ENCODE measurements at places on chromosomes 5 and 9. TPM values are rescaled to one million over a fixed set of nuclear protein-coding genes. Genes with fewer than 3 reads are reported as not detected.
A peak's percentile ranks its signal among the peaks of the same experiment; 100 is the strongest.

GRCh38 chr9:131598121-131598520, 52.8 kb downstream of the PRRT1B start:
- no peak overlapping the region for H3K4me3 ChIP-seq
- peaks cover 76% of the 10 kb centered on the region for H3K36me3 ChIP-seq
- peaks cover 14% of the 10 kb centered on the region for H3K4me1 ChIP-seq
- H3K27me3 ChIP-seq = no peaks in the 10 kb centered on the region
- DNase-seq = no peak
- peak overlapping the region; percentile 6 for H3K27ac ChIP-seq

- H3K4me3 ChIP-seq = no peak overlapping the region
- DNase-seq = no peak
- no peaks in the 10 kb centered on the region for H3K4me1 ChIP-seq
- H3K27ac ChIP-seq = no peak overlapping the region
- no peaks in the 10 kb centered on the region for H3K36me3 ChIP-seq
These were observed 853.5 kb upstream of the DMAC1 start for GRCh38 chr9:8653111-8653510.

DNA sequence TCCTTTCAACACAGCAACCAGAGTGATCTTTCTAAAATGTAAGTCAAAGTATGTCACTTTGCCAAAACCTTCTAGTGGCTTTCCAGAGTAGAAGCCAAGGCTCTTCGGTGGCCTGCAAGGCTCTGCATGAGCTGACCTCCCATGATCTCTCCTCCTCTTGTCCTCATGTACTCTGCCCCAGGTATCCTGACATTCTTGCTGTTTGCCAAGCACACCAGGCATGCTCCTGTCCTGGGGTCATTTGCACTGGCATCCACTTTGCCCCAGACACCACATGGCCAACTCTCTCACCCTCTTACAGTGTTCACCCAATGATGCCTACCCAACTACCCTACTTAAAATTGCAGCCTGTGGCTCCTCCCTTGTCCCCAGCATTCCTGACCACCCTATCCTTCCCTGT, 86.3 kb downstream of the ZNF618 start:
- no peaks in the 10 kb centered on the region for H3K27me3 ChIP-seq
- no peaks in the 10 kb centered on the region for H3K4me1 ChIP-seq
- H3K36me3 ChIP-seq = no peaks in the 10 kb centered on the region
- no peak overlapping the region for H3K4me3 ChIP-seq
- no peak overlapping the region for H3K27ac ChIP-seq
- no peak for DNase-seq

GRCh38 chr5:58048185-58048925, 411.5 kb downstream of the PLK2 start:
- no peaks in the 10 kb centered on the region for H3K36me3 ChIP-seq
- no peak overlapping the region for H3K4me3 ChIP-seq
- no peak for DNase-seq
- no peaks in the 10 kb centered on the region for H3K27me3 ChIP-seq
- H3K27ac ChIP-seq = no peak overlapping the region
- H3K4me1 ChIP-seq = no peaks in the 10 kb centered on the region

GRCh38 chr9:84139296-84140070, 158.9 kb downstream of the RMI1 start:
- peaks cover 8% of the 10 kb centered on the region for H3K4me1 ChIP-seq
- no peak for DNase-seq
- no peak overlapping the region for H3K4me3 ChIP-seq
- peaks cover 31% of the 10 kb centered on the region for H3K27me3 ChIP-seq
- H3K36me3 ChIP-seq = no peaks in the 10 kb centered on the region

DNA sequence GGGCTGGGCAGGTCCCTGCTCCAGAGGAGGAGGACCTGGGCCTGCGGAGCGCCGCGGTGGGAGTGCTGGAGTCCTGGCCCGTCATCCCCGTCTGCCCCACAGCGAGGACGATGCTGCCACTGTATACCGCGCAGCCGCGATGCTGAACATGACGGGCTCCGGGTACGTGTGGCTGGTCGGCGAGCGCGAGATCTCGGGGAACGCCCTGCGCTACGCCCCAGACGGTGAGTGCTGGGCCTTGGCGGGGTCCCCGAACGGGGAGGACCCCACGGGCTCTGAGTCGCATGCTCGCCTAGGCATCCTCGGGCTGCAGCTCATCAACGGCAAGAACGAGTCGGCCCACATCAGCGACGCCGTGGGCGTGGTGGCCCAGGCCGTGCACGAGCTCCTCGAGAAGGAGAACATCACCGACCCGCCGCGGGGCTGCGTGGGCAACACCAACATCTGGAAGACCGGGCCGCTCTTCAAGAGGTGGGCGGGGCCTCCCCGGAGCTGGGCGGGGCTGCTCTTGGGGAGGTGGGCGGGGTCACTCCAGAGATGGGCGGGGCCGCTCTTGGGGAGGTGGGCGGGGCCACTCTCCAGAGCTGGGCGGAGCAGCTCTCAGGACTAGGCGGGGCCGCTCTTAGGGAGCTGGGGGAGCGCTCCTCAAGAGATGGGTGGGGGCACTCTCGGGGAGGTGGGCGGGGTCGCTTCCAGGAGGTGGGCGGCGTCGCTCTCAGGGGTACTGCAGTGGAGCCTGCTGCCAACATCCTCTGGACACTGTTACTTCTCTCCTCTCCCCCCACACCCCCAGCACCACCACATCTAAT, 13.1 kb downstream of the LRRC26 start:
- peaks cover 35% of the 10 kb centered on the region for H3K4me1 ChIP-seq
- no peak overlapping the region for H3K27ac ChIP-seq
- peak; percentile 74 for DNase-seq
- H3K36me3 ChIP-seq = no peaks in the 10 kb centered on the region
- no peak overlapping the region for H3K4me3 ChIP-seq
- H3K27me3 ChIP-seq = peaks cover 32% of the 10 kb centered on the region

GRCh38 chr5:9885164-9885563, 255.0 kb upstream of the TAS2R1 start:
- H3K27me3 ChIP-seq = no peaks in the 10 kb centered on the region
- no peaks in the 10 kb centered on the region for H3K4me1 ChIP-seq
- no peak overlapping the region for H3K4me3 ChIP-seq
- no peak overlapping the region for H3K27ac ChIP-seq

DNA sequence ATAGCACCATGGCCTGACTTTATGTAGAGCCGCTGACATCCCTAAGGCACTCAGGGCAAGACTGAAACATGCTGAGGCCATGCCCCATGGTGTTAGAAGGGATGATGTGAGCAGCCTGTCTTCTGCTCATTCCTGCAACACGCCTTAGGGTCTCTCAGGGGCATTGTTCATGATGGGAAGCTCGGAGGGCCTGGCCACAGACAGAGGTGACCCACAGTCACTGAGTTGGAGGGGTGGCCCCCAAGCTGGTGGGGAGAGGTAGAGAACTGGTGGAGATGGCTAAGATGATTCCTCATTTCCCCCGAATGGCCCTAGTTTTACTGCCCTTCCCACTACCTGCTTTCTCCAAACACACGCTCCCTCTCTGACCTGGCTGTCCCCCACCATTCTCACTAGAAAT, 135.2 kb downstream of the BARX1 start:
- no peaks in the 10 kb centered on the region for H3K36me3 ChIP-seq
- DNase-seq = no peak
- H3K4me1 ChIP-seq = no peaks in the 10 kb centered on the region
- H3K27ac ChIP-seq = no peak overlapping the region

- H3K27ac ChIP-seq = no peak overlapping the region
- H3K4me1 ChIP-seq = peaks cover 19% of the 10 kb centered on the region
- H3K4me3 ChIP-seq = no peak overlapping the region
- no peaks in the 10 kb centered on the region for H3K36me3 ChIP-seq
- H3K27me3 ChIP-seq = peaks cover 66% of the 10 kb centered on the region
These were observed 86.2 kb upstream of the HSPA9 start for GRCh38 chr5:138661291-138661960.

DNA sequence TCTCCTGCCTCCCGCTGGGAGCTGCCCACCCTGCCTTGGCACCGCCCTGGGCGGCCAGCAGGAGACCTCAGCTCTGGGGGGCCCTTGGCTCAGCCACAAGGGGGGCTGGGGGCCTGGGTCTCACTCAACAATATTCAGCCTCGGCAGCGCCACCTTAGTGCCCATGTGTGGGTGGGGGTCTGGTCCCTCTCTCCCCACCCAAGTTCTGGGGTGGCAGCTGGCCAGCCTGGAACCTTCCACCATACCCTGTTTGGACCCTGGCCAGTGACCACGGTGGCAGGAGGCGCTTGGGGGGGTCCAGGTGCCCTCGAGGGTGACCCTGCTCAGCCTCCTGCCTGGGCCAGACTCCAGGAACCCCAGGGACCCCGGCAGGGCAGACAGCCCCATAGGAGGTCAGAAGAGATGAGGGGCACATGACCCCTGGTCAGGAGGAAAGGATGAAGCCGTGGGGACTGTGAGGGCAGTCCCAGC, 22.2 kb downstream of the NKD2 start:
- no peaks in the 10 kb centered on the region for H3K36me3 ChIP-seq
- DNase-seq = no peak
- H3K27me3 ChIP-seq = peaks cover 2% of the 10 kb centered on the region
- no peak overlapping the region for H3K4me3 ChIP-seq

DNA sequence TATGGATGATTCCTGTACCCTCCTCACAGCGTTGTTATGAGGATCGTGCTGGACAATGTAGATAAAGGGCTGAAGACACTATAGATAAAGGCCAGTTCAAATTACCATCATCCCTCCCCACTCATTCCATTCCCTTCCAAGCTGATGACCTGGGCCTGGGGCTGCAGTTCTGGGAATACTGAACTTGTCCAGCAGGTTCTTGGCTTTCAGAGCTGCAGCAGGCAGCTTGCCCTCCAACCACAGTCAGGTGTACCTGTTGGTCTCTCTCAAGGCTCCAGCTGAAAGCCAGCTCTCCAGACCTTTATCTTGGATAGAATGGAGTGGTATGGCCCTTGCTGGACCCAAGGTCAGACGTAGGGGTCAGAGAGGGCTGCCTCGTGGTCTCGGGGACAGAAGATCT, 92.5 kb downstream of the PCDH1 start:
- no peak overlapping the region for H3K4me3 ChIP-seq
- H3K36me3 ChIP-seq = no peaks in the 10 kb centered on the region
- H3K27me3 ChIP-seq = no peaks in the 10 kb centered on the region

GRCh38 chr9:124040935-124041816, 29.6 kb downstream of the LHX2 start:
- H3K4me1 ChIP-seq = peaks cover 9% of the 10 kb centered on the region
- H3K27ac ChIP-seq = no peak overlapping the region
- no peaks in the 10 kb centered on the region for H3K36me3 ChIP-seq
- DNase-seq = peak; percentile 57

DNA sequence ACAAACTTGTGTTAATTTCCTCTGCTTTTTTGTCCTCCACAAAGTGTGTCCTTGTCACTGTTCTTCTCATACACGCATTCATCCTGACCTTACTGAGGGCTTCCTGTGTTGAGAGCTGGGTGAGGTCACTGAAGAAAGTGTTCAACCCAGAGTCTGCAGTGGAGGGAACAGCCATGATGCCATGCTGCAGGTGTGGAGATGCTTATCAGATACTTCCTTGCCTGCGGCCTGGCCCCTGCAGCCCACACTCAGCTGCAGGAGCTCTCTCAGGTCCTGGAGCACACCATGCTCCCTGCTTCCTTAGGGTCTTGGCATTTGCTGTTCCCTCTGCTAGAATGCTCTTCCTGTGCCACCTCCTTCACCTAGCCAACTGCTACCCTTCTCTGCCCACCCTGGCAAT, 108.1 kb upstream of the SPRY4 start:
- no peak overlapping the region for H3K4me3 ChIP-seq
- peak; percentile 38 for DNase-seq
- peaks cover 56% of the 10 kb centered on the region for H3K4me1 ChIP-seq

GRCh38 chr5:40268088-40268487, 411.6 kb upstream of the PTGER4 start:
- no peak overlapping the region for H3K4me3 ChIP-seq
- DNase-seq = no peak
- H3K27me3 ChIP-seq = no peaks in the 10 kb centered on the region

The TTC16 gene
- 15.5 TPM for total RNA-seq

The ISL1 gene
- total RNA-seq = not detected

The PCDHA9 gene
- not detected for total RNA-seq

The LCN10 gene
- not detected for total RNA-seq

The HAND1 gene
- total RNA-seq = not detected

The PCDHGA7 gene
- not detected for total RNA-seq

The CCDC187 gene
- total RNA-seq = not detected
